ENCODE measurements at places on chromosomes 3 and 15. TPM values are rescaled to one million over a fixed set of nuclear protein-coding genes. Genes with fewer than 3 reads are reported as not detected.
A peak's percentile ranks its signal among the peaks of the same experiment; 100 is the strongest.

GRCh38 chr3:140922634-140923033 is 19.0 kb upstream of the SLC25A36 start:
- no peak for DNase-seq

GRCh38 chr15:72751751-72752455 is 31.7 kb downstream of the ADPGK start:
- DNase-seq = no peak

- no peak for DNase-seq
These were observed 39.1 kb downstream of the ABTB1 start for GRCh38 chr3:127711896-127712295.

DNA sequence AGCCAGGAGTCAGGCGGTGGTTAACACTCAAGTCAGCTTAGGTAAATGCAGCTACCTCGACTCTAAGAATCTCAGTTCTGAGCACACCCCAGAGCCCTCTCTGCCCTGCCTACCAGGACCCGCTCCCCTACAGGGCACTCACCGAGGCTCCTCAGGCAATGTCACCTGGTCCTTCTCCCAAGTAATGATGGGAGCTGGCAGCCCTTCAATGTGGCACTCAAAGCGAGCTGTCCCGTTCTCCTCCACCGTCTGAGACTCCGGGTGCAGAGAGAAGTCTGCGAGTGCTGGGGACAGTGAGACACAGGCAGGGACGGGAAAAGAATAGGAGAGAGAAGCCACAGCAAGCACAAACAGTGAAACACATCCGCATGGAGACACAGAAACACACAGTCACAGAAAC is 12.7 kb downstream of the IGDCC4 start:
- no peak for DNase-seq

GRCh38 chr15:64247535-64247905 is 84.7 kb upstream of the PPIB start:
- DNase-seq = no peak

DNA sequence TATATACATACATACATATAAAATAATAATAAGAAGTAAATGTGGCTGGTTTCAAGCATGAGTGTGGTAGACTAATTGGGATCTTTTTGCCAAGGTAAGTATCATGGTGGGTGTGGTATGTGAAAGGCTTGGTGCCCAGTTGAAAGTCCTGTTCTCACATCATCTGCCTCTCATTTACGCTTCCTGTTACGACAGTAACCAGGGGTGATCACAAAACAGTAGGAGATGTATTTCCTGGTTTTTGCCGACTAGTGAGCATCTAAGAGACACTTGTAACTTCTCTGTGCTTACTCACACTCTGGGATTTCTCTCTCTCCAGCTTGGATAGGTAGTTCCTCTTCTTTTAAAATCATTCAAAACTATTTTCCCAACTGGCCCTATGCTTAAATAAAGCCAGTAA is 1028.3 kb upstream of the NR2F2 start:
- DNase-seq = no peak

GRCh38 chr15:57665939-57666338 is 40.6 kb upstream of the POLR2M start:
- DNase-seq = no peak

- no peak for DNase-seq
These were observed 153.7 kb upstream of the MEF2A start for GRCh38 chr15:99412082-99412481.

GRCh38 chr3:119145500-119146167 is at the start of gene TEX55:
Gene TEX55, plus strand, starts transcription at chr3:119146165. Its CDS starts 25 bp downstream, at chr3:119146190.
- DNase-seq = peak; percentile 20

DNA sequence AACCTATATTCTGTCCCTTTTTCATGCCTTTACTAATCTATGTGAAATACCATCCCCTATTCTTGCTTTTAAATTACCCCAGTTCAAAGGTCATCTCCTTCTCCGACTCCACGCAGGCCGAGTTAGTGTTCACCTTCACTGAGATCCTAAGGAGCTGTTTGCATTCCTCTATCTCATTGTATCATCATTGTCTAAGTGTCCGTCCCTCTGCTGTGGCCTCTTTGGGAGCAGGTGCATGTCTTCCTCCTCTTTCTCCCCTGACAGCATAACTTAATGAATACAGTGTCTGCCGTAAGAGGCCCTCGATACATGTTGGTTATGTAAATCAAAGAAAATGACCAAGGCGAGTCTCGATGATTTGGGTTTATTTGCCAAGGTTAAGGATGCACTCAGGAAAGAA is 4.9 kb upstream of the PPP1R2 start:
- DNase-seq = no peak

- peak; percentile 3 for DNase-seq
These were observed 15.5 kb downstream of the TATDN2 start for GRCh38 chr3:10263646-10264363.

- no peak for DNase-seq
These were observed 90.9 kb downstream of the RAP2B start for GRCh38 chr3:153252963-153253362.

DNA sequence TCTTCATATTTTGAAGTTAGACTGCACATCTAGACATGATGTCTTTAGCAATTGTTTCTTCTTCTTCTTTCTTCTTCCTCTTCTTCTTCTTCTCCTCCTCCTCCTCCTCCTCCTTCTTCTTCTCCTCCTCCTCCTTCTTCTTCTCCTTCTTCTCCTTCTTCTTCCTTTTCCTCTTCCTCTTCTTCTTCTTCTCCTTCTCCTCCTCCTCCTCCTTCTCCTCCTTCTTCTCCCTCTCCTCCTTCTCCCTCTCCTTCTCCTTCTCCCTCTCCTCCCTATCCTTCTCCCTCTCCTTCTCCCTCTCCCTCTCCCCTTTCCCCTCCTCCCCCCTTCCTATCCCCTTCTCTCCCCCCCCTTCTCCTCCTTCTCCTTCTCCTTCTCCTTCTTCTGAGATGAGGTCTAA is 21.9 kb downstream of the TCF12 start:
- no peak for DNase-seq

GRCh38 chr15:74315626-74316025 is 51.8 kb downstream of the CYP11A1 start:
- DNase-seq = no peak

DNA sequence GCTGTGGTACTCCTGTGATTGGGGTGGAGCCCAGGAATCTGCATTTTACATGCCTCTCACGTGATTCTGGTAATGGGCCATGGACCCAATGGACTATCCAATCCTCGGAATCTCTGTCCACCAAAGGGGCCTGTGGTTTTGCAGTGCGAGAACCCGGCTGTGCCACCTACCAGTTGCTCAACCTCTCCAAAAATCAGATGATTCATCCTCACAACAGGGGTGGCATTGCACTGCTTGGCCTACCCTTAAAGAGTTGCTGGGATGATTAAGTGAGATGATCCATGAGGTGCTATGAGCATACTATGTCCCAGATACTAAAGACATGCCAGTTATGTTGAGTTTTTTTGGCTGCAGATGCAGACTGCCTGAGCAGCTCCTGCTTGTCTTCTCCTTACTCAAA is 5.1 kb downstream of the ANP32A start:
- no peak for DNase-seq

DNA sequence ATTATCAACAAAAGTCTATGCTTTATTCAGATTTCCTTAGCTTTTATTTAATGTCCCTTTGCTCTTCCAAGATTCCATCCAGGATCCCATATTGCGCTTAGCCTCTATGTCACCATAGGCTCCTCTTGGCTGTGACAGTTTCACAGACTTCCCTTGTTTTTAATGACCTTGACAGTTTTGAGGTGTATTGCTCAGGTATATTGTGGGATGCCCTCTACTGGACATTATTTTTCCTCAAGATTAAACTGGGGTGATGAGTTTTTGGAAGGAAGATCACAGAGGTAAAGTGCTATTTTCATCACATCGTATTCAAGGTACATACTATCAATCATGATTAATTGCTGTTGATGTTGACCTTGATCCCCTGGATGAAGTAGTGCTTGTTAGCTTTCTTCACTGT is 99.1 kb upstream of the SMAD3 start:
- DNase-seq = no peak

GRCh38 chr15:40346579-40347558 is 4.0 kb upstream of the PHGR1 start:
- no peak for DNase-seq

EXD1 gene
- total RNA-seq = not detected

LMOD3 gene
- 8.9 TPM for total RNA-seq

GPR15 gene
- not detected for total RNA-seq

CFAP44 gene
- total RNA-seq = 11.5 TPM

PPP1R14D gene
- not detected for total RNA-seq

TMEM44 gene
- total RNA-seq = 9.9 TPM

UBA7 gene
- total RNA-seq = 16.3 TPM

C2CD4A gene
- total RNA-seq = not detected

FAM227B gene
- 4.7 TPM for total RNA-seq

SLC22A14 gene
- 0.30 TPM for total RNA-seq

All from skin of body (tissue), 3 donors.